ENCODE measurements at places on chromosomes 11 and 22.

GRCh38 chr11:87942786-87943185 lies 232.5 kb downstream of the RAB38 start:
- no peak for DNase-seq

DNA sequence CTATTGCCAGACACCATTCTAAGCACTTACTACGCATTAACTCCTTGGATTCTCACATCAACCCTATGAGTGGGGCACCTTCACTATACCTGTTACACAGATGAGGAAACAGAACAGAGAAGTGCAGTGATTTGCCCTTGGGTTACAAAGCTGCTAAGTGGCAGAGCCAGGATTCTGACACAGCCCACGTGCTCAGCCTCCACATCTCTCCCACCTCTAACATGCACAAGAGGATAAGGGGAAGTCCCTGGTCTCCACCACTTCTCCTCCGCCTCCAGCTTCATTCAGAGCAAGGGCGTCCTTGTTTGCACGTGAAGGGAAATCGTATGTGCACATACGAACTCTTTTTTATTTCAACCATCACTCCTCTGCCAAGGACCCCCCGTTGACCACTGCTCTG lies 53.7 kb downstream of the CDON start:
- no peak for DNase-seq

DNA sequence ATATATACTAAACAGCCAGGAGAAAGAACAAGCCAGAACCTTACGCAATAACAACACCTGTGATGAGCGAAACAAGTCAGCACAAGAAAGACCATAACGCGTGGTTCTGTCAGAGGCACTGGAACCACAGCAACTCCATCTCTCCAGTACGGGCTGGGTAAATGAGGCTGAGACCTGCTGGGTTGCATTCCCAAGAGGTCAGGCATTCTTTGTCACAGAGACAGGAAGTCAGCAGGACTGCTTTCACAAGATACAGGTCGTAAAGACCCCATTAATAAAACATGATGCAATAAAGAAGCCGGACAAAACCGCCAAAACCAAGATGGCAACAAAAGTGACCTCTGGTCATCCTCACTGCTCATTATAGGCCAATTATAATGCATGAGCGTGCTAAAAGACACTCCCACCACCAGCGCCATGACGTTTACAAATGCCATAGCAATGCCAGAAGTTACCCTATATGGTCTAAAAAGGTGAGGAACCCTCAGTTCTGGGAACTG lies 21.7 kb downstream of the TPST2 start:
- DNase-seq: peak; percentile 75

- DNase-seq: peak; percentile 12
These were observed 528.4 kb downstream of the TBC1D22A start for GRCh38 chr22:47290706-47291430.

DNA sequence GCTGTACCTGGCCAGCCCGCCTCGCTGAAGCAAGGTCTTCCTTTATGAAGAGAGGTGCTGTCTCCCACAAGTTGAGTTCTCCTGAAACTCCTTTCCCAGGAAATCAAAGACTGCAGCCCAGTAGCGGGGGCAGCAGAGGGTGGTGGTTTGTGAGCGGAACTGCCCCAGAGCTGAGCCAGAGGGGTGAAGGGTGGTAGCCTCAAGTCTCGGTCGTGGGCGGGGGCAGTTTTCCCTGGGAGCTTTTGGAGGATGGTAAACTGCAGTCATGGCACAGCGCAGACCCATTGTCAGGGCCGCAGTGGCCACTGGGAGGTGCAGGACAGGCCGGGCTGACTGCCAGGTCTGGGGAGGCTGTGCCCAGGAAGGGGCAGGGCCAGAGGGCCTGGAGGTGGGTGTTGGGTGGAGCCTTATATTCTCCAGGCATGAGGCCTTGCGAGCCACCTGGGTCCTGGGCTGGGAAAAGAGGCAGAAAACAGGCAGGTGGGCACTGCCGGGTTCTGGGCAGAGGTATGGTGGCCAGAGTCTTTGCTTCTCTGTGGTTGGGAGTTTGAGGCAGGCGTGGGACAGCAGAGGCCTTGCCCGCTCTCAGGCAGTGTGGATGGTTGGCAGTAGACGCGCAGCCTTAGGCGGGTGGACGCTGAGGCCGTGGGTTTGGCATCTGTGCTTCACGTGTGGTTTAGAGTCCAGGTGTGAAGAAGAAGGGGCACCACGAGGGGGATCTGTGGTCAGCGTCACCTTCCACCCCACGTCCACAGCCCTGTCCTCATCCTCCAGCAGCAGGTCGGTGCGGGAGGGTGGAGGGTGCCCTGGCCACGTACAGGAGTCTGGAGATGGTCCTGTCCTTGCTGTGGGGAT lies 1176.4 kb downstream of the BRD1 start:
- no peak for DNase-seq

DNA sequence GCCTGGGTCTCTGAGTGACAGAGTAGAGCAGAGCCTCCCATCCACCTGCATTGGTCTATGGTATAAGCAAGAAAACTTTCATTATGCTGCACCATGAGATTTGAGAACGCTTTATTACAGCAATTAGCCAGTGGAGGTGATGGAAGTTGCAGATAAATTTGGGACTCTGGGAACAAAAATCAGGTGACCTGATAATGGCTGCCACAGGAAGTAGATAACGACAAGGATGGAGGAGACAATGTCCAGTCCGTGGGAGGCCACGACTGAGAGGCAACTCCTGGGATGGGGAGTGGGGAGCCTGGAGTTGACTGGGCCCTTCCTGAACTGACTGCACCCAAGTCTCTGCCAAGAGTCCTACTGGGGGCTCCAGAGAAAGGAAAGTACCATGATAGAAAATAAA lies 4.7 kb downstream of the MRGPRD start:
- peak; percentile 21 for DNase-seq

GRCh38 chr11:61873588-61874376 lies 17.6 kb downstream of the FADS3 start:
- DNase-seq: no peak

DNA sequence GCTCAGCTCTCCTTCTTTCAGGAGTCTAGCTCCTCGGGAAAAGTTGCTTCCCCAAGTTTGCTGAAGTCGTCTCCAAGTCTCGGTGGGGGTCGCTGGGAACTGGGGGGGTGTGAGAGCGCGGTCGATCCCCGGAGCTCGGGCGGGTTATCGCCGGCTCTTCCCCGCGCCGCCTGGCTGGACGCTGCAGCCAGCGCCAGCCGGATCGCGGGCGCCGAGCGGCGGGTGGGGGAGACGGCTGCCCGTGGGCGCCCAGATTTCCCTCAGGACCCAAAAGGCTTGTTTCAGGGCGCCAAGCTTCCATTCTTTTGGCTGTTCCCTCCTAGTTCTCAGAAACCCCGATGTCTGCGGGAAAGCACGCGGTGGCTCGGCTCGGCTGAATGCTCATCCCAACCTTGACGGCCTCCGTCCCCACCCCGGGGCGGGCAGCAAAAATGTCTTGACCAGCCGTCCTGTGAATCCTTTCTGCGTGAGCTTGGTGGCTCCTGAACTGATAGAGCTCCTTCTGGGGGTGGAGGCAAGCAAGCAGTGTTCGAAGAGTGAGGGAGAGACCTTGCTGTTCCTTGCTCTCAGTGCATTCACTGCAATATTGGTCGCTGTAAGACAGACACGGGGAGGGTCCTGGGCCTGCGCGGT lies 1.7 kb downstream of the ZBTB16 start:
- peak; percentile 69 for DNase-seq

DNA sequence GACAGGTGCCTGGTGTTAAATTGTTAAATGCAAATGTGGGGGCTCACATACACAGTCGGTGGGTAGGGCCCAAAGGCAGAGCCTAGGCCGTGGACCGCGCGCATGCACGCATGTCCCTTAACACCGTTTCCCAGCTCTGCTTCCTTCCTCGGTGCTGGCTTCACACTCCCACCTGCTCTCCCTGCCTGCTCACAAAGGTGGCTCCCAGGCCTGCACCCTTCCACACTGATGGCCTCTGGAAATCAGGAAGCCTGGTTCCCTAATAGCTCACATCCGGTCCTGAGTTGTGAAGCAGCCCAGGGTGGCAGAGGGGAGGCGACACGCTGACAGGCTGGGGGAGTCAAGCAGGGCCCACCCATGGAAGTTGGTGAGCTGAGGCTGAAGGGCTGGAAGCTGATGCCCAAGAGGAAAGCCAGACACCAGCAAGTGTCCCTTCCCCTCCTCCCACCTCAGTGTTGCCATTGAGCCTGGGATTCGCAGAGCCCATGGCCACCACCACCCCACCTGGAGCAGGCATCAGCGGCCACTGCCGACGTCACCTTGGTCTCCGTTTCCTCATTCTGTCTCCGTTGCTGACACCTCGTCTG lies 13.7 kb upstream of the CTTN start:
- DNase-seq: no peak

DNA sequence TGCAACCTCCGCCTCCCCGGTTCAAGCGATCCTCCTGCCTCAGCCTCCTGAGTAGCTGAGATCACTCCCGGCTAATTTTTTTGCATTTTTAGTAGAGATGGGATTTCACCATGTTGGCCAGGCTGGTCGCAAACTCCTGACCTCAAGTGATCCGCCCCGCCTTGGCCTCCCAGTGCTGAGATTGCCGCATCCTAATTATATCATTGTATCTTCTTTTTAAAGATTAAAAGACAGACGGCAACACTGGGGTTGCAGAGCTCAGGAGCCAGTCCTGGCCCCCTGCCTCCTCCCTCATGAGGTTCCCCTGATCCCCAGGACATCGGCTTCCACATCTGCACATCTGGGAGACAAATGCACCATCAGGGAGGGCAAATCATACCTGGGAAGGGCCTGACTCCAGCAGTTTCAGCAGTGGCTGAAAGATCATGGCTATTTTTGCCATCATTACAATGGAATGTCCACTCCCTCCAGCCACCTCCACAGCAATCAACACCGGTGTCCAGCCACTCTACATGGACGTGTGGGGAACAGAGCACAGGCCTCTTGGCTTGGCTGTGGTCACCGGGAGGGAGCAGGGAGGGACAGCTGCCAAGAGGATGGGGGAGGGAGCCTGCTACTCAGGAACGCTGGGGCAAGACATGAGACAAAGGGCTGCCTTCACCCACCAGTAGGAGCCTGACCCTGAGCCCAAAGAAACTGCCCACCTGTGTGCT lies 9.2 kb upstream of the CELSR1 start:
- peak; percentile 37 for DNase-seq

- no peak for DNase-seq
These were observed 71.7 kb upstream of the EIF3M start for GRCh38 chr11:32511926-32512325.

DNA sequence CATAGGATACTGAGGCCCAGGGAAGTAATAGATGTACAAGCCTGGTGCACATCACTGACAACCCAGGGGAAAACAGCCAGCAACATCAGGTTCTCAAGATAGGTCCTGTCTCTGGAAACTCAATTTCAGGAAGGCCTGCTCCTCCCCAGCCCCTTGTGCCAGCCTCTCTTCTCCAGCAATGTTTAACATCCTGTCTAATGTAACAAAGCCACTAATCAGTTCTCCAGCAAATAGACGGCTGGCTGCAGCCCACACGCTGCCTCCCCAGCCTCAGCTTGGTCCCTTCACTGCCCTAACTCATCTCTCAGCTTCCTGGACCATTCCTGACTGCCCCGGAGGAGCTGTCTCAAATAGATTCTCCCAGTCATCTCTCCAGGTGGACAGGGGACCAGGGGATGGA lies 37.8 kb downstream of the RPL27A start:
- no peak for DNase-seq

- DNase-seq: no peak
These were observed 6.5 kb downstream of the ARSA start for GRCh38 chr22:50621356-50621880.

DNA sequence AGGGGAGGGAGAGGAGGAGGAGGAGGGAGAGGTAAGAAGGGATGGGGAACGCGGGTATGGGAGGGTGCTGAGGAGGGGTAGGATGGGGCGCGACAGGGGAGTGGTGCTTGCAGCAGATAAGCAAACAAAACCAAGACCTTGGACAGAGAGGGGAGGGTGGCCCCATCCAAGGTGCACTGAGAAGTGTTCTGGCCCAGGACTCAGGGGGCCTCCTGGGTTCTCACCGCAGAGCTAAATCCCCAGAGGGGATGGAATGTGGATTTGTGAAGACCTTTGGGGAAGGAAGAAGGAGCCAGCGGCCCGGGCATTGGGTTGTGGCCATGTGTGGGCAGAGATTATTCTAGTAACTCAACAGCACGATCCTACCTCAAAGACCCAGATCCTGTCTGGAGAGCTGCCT lies 90.9 kb upstream of the LINC01488 start:
- DNase-seq: no peak

DNA sequence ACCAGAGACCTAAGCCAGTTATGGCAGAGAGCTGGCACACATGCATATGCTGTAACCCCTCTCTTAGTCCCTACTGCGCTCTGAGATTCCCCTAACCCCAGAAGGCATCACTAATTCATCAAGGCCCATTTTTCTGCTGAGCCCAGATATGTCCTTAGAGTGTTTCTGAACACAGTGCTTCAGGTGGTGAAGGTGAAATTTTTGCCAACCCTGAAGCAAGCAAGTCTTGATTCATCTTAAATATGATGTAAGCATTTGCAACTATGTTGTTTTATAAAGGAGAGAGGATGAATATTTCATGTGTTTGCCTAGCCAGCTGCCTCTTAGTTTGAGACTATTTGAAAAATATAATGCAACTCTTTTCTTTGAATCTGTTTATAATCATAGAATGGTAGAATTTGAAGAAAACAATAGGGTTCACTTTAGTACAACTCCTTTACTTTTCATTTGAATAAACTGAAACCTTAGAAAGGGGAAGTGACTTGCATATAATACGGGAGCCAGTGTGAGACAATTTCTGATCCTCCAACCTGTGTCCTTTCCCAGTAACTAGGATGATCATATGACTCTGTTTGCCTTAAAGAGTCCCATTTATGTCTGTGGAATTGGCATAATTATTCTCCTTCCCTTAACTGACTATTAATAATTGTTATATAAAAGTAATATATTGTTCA lies 194.3 kb upstream of the MTNR1B start:
- no peak for DNase-seq

- no peak for DNase-seq
These were observed 304.1 kb upstream of the PITPNB start for GRCh38 chr22:28222976-28223745.

Data from Caco-2 (cell line).